Urinary bladder (tissue), 4 donors: ENCODE measurements at places on chromosomes 6 and 20. TPM values are rescaled to one million over a fixed set of nuclear protein-coding genes. Genes with fewer than 3 reads are reported as not detected.
A peak's percentile ranks its signal among the peaks of the same experiment; 100 is the strongest.

Gene LST1
- polyA plus RNA-seq, result 10.6 TPM

- DNase-seq, result no peak
Observed at GRCh38 chr6:135008072-135008940, 46.3 kb downstream of the HBS1L start.

GRCh38 chr6:6699741-6700367 is 111.3 kb downstream of the LY86 start:
- peak; percentile 97 for DNase-seq

Gene LY6G5B
- 7.2 TPM for polyA plus RNA-seq

DNA sequence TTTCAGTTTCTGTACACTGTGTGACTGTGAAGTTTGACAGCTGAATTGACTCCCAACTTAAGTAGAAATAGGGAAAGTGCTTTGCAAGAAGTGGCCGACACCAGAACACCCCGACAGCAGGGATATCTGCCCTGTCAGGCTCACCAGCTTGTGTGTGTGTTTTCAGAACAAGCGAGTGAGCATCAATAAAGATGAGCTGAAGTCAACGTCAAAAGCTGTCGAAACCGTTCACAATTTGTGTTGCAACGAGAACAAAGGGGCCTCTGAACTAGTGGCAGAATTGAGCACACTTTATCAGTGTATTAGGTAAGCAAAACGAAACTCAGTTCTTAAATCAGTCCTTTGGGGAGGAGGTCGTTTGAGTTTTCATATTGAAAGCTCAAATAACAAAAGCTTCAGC is 10.7 kb downstream of the NELFCD start:
- no peak for DNase-seq

- no peak for DNase-seq
Observed at GRCh38 chr6:140043357-140043756, 668.9 kb upstream of the CITED2 start.

GRCh38 chr6:37149745-37150144 is 20.2 kb upstream of the PIM1 start:
- no peak for DNase-seq

DNA sequence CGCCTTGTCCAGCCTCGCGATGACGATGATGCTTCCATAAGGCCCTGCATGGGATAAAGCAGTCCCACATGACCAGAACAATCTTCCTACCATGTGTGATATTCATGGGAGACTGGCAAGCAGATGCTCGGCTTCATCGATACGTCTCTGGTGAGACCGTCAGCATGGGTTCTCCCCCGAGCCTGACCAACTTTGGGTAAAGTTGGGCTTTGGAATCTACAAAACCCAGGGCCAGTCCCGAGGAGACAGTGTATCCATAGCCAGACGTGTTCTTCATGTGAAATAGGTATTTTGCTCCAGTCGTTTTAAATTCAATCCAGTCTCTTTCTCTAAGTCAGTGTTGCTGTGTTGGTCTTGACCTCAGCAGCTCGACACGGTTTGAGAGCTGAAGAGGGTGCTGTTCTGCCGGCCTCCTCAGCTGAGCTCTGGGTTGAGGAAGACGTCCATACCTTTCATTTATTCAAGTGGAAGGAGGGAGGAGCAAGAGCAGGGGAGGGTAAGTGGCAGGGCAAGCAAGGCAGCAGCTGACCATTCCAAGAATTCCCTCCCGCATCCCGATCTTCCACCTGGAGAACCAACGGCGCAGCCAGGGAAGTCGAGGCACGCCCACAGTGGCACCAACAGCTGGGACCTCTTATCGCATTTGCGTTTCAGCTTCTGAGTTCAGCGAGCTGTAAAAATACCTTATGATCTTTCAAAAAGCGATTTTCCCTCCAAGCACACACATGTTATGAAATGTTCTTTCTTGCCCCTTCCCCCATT is 64.0 kb upstream of the THBS2 start:
- no peak for DNase-seq

- DNase-seq, result no peak
Observed at GRCh38 chr20:8527998-8528723, 396.1 kb downstream of the PLCB1 start.

GRCh38 chr20:11522366-11522741 is 395.3 kb upstream of the BTBD3 start:
- DNase-seq, result no peak

Gene KHDRBS2
- polyA plus RNA-seq, result 0.29 TPM

Gene TRIM15
- polyA plus RNA-seq, result not detected

GRCh38 chr6:30645989-30646388 is 944 bp upstream of the C6orf136 start:
- no peak for DNase-seq

DNA sequence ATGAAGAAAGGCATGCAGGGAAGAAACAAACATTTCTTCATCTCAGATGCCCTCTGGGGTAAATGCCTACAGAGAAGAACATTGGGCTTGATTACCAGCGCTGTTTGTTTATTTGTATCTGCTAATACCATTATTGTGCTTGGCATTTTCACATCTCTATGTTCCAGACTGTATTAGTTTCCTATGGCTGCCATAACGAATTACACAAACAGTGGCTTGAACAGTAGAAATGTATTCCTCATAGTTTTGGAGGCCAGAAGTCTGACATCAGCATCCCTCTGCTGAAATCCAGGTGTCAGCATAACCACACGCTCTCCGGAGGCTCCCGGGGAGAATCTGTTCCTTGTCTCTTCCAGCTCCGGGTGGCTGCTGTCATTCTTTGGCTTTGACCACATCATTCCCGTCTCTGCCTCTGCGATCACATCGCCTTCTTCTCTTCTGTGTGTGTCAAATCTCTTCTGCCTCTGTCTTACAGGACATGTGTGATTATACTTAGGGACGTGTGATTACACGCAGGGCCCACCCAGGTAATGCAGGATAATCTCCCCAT is 241.6 kb upstream of the SUPT3H start:
- DNase-seq, result no peak

GRCh38 chr6:6407071-6407741 is 86.7 kb upstream of the F13A1 start:
- DNase-seq, result no peak

Gene SLC32A1
- polyA plus RNA-seq, result not detected

Gene TRERF1
- polyA plus RNA-seq, result 7.9 TPM

DNA sequence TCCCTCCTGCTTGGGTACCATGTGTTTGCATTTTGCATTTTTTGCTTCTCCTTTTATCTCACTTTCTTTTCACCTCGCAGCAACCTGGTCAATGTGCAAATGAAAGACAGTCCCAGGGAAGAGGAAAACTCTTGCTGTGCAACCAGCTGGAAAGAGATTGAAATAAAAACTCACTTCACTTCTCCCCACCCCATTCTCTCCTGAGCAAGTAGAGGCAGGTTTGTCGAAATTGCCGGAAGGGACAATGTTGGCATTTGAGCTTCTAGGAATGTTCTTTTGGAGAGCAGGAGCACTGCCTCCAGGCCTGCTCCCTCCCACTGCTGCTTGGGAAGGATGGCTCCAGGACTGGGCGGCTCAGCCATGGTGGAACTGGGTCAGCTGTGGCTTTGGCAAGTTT is 30.6 kb downstream of the KCNG1 start:
- no peak for DNase-seq

GRCh38 chr6:119273272-119274196 is 76.0 kb downstream of the MAN1A1 start:
- no peak for DNase-seq

- no peak for DNase-seq
Observed at GRCh38 chr6:6386010-6386409, 65.5 kb upstream of the F13A1 start.

Gene ZSCAN12
- 4.7 TPM for polyA plus RNA-seq

Gene TAAR8
- not detected for polyA plus RNA-seq

DNA sequence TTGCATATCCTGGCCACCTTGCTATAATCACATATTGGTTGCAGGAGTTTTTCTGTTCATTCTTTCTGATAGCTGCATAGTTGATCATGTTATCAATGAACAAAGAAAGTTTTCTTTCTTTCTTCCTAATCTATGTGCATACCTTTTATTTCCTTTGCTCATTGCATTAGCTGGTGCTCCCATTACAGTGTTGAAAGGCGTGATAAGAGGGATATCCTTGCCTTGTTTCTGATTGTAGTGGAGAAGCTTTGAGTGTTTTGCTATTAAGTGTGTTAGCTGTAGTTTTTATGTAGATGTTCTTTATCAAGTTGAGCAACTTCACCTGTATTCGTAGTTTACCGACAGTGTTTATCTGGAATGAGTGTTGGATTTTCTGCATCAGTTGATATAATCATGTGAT is 14.6 kb downstream of the STXBP5 start:
- DNase-seq, result no peak

Gene PPP1R3G
- polyA plus RNA-seq, result 5.1 TPM

DNA sequence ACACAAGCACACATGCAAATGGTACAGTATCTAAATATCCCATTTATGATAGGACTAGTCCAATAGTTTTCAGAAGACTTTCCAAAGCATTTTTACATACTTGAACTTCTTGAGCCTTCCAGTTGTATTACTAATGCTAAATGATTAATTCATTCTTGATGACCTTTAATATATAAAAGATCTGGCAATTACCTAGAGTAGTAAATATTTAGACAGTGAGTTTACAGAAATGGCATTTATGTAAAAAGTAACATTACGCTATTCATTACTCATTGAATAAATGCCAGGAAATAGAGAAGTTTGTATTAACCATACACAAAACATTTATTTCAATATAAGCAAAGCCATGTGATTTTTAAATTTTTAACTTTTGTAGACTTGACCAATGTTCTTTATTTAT is 158.8 kb downstream of the DST start:
- DNase-seq, result no peak

GRCh38 chr6:151441390-151442166 is 10.3 kb downstream of the RMND1 start:
- no peak for DNase-seq

DNA sequence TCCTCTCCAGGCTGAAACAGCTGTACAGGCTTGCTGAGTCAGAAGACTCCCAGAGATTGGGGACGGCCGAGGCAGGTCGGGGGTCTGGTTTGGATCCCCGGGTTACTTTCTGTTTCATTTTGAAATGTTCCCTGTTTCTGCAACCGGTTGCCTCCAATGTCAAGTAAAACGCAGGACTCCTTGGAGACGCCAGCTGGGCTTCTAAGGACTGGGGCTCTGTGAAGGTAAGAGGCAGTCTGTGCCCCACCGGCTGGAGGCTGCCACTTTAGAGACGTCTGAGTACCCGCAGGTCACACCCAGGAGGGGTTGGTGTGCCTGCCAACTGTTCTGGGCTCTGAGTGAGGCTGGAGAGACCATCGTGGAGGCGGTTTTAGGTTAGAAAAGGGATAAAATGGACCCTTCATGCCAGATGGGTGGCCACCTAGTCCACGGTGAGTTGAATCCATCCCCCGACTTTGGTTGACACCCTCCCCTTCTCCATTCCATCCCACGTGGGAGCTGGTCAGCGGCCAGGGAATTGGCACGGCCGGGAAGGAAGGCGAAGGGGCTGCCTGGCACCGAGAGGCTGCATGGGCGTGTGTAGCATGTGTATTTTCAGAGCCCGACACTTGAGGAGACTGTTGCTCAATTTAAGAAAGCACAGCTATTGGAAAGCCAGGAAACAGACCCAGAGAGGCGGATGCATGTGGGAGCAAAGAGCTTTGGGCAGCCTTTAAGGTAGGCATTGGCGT is 240.9 kb downstream of the PHACTR1 start:
- no peak for DNase-seq
